ENCODE measurements at places on chromosomes 16 and 17.
A peak's percentile ranks its signal among the peaks of the same experiment; 100 is the strongest.

- DNase-seq, result peak; percentile 9
Observed at GRCh38 chr17:9768381-9768934, 22.9 kb downstream of the DHRS7C start.

DNA sequence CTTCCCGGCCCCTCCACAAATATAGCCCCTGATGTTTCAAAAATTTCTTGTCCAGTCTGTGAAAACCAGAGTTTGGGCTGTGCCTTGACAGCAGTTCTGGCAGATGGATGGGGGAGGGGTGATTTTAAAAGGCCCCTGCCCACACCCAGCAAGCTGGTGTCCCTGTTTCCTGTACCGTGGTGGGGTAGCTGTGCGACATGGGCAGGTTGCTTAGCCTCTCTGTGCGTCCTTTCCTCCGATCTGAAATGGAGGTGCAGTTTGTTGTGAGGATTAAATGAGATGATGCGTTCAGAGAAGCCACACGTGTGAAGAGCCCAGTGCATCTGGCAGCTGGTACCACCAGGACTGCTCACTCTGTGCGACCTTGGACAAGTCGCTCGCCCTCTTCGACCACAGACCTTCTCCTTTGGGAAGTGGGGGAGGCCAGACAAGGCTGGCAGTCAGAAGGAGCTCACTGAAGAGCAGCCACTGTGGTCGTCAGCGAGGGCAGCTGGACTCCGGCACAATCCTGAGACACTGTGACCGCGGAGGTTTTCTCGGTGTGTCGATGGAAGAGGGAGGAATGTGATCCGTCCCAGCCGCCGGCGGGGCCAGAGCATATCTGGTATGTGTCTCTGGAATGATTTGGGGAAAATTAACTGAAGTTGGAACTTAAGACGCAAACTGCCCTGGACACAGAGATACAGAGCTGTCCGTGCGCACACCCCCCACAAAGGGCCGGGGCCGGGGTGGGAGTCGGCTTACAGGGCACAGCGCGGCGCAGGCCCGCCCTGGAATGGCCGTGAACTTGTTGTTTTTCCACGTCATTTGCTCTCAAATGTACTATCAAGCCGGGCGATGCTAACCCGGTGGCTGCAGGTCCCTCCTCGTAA, 721 bp upstream of the WFIKKN2 start:
- DNase-seq, result no peak

GRCh38 chr17:76240461-76241203, at the start of gene RNF157:
TSS of gene RNF157 (minus strand) at chr17:76240493. CDS start at chr17:76240240, 253 bp downstream.
- no peak for DNase-seq

DNA sequence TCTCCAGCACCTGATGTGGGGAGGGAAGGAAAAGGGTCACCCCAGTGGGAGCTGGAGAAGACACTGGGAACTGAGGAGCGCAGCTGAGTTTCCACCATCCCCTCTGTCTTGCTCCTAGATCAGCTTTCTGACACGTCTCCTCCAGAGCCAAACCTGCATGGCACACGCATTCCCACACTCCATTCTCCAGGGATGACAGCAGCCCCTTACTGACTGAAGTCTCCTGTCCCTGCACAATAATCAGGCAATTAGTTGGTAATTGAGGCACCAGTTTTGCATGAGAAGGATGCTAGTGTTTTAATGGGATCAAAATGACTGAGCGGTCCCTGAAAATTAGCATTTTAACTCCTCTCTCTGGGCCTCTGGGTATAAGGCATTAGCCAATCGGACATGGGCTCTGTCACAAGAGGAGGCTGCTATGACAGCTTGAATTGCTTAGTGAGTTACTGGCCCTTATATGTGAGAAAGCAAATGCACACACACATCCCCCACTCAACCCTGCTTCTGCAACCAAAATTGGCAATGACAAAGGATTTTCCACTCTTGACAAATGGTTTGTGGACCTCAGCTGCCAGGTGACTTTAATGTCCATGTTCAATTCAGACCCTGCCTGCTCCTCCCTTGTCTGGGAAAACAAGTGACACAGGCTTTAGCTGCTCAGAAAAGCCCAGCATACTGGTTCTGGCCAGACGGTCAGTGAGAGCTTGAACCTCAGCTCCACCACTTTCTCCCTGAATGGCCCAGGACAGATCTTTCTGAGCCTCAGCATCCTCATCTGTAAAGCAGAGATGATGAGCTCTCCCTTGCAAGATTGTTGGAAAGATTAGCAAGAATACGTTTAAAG, 57.2 kb upstream of the SREBF1 start:
- DNase-seq, result no peak

DNA sequence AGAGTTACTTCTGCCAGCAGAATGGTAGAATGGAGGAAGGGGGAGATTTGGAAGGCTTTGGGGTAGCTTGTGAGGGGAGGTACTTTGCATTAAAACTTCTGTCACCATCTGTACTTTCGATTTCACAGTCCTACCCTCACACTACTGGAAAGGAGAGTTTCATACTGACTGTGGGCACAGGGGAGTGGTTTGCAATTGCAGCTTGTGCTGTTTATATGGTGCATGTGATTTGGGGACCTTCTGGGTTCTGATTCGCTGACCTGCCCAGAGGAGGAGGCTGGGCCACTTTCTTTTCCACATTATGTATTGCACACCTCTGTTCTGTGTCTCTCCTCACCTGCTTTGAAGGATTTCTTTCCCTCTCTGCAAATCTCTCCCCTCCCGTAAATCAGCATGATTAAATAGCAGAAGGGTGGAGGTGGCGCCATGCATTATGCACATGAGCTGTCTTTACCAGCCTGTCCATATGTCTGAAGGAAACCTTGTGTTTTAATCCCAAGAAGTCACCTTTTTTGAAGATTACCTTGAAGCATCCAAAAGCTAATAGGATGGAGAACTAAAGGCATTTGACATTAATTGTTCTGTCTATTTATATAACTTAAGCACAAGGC, 90.9 kb downstream of the RBFOX1 start:
- no peak for DNase-seq

DNA sequence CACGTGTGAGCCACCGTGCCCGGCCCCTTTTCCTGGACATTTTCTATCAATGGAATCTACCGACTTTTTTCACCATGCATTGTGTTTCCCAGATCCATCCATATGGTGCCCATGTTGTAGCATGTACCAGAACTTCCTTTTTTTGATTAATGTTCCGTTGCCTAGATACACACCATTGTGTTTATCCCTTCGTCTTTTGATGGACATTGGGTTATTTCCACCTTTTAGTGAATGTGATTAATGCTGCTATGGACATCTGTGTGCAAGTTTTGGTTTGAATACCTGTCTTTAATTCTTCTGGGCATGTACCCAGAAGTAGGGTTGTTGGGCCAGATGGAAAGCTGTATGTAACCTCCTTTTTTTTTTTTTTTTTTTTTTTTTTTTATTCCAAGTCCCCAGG, 79.8 kb downstream of the NT5M start:
- no peak for DNase-seq

- DNase-seq, result no peak
Observed at GRCh38 chr16:7246578-7246977, 86.1 kb upstream of the RBFOX1 start.

DNA sequence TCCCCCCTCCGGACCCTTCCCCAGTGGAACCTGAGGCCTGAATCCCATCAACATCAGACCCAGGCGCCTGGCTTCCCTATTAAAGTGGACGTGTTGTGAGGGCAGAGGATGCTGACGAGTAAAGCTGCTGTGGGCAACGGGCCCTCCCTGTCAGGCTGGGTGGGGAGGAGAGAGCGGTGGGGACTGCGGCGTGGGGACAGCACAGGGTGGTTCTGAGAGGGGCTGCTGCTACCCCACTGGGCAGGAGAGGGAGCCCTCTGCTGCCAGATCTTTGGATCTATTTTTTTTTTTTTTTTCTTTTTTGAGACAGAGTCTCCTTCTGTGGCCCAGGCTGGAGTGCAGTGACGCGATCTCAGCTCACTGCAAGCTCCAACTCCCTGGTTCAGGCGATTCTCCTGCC, 5.9 kb downstream of the CA5A start:
- DNase-seq, result no peak

GRCh38 chr16:8899709-8900317, 17.7 kb downstream of the LITAFD start:
- no peak for DNase-seq

GRCh38 chr16:86219655-86220445, 290.5 kb upstream of the FOXF1 start:
- DNase-seq, result no peak

GRCh38 chr16:5058476-5058875, 7.3 kb downstream of the C16orf89 start:
- DNase-seq, result no peak

DNA sequence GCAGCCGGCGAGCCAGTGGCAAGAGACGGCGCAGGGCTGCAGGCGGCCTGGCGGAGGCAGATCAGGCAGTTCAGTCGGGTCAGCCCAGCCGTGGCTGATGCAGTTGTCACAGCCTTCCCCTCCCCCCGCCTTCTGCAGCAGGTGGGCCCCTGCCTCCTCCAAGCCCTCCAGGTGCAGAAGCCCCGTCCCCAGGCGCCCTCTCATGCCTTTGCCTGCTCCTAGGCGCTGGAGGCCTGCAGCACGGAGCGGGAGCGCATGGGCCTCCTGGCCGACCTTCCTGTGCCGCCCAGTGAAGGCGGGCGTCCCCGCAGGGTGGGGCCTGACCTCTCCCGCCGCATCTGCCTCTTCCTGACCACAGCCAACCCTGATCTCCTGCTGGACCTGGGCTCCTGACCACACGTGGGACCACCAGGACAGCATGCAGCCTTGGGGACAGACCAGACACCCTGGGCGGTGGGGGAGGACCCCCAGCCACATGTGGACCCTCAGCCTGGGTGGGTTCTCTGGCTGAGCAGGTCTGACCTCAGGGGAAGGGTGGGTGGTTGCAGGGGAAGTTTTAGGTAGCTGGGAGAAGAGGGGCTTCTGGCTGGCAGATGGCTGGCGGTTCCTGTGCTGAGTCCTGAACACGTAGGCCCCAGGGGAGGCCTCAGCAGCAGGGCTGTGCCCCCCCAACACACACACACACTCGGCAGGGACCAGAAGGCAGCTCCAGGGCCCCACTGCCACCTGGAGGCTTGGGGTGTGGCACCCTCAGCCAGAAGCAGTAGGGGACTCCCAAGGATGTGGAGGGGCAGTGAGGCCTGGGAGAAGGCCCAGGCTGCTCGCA, 3.1 kb upstream of the MRPS34 start:
- DNase-seq, result no peak

GRCh38 chr17:16013943-16014407, 14.4 kb downstream of the TTC19 start:
- DNase-seq, result peak; percentile 41

GRCh38 chr17:29617125-29617480, 5.6 kb downstream of the CORO6 start:
- DNase-seq, result no peak

- no peak for DNase-seq
Observed at GRCh38 chr17:70519300-70519699, 350.0 kb downstream of the KCNJ2 start.

- no peak for DNase-seq
Observed at GRCh38 chr17:13073018-13073417, 55.2 kb upstream of the ELAC2 start.

- DNase-seq, result no peak
Observed at GRCh38 chr17:38579934-38580333, 25.8 kb downstream of the SRCIN1 start.

DNA sequence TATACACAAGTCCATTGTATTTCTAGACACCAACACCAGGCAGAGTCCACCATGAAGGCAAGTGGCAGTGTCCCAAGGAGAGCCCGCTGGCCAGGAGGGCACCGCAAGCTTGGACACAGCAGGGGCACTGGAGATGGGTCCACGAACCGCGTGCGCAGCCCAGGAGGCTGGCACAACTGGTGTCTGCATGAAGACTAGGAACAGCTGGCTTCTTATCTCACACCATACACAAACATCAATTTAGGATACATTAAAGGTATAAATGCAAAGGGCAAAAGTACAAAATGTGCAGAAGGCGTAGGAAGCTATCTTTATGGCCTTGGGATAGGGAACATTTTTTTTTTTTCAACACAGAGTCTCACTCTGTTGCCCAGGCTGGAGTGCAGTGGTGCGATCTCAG, 52.4 kb downstream of the ANKRD11 start:
- no peak for DNase-seq

- DNase-seq, result no peak
Observed at GRCh38 chr16:69555437-69555836, 10.3 kb upstream of the NFAT5 start.

GRCh38 chr16:78195797-78196196, 96.3 kb downstream of the WWOX start:
- no peak for DNase-seq

GRCh38 chr16:84673203-84673535, 24.9 kb downstream of the KLHL36 start:
- DNase-seq, result no peak

GRCh38 chr17:55845385-55845784, 94.5 kb downstream of the PCTP start:
- peak; percentile 18 for DNase-seq

- DNase-seq, result no peak
Observed at GRCh38 chr16:68072038-68072695, 13.0 kb upstream of the NFATC3 start.

- no peak for DNase-seq
Observed at GRCh38 chr17:49878931-49879904, 31.3 kb upstream of the TAC4 start.

DNA sequence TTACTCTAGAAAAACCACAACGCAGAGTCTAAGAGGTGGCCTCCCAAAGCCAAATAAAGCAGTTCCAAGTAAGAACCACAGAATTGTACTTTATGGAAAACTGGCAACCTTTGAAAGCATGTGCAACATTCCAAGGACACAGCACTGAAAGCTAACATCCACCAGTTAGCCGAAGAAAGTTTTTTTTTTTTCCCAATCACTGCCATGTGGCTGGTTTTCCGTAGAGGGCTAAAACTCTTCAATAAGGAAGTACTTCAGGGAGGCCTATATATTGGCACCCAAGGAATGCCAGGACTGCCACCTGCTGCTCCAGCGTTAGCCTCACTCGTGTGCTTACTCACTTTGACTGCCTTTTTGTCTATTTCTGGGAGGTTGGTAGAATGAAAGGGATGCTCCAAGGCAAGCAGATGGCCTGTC, 25.2 kb downstream of the CEP95 start:
- peak; percentile 10 for DNase-seq

GRCh38 chr17:40553694-40554534, 11.4 kb downstream of the CCR7 start:
- DNase-seq, result no peak

DNA sequence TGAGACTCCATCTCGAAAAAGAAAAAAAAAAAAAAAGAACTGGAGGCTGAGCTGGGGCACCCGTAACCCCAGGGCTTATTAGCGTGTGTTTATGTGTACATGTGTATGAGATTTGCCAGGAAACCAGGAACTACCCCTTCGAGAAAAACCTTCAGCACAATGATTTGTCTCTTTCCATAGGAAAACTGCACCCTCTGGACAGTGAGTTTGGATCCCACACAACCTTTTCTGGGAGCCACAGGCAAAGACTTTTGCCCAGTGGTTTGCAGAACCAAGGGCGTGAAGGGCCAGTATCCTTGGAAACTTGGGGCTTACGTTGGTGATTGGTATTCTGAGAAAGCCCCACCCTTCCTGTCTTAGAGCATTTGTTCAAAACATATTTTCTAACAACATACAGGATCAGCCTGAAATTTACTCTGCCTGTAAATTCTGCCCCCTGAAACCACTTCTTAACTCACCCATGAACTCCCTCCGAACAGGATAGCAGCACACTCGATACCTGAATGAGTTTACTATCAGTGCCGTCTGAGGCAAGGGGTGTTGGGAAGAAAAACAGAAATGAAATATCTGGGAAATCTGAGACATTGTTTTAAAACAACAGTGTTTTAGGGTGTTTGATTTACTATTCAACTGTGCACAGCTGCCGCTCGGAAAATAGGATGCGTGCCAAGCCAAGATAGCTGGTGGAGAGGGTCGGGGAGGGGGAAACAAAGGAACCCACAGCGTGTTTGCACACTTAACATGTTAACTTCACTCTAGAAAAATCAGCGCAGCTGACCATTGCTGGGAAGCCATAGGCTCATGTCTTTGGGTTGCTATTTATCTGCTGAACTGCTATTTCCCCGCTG, 40.2 kb upstream of the MAF start:
- no peak for DNase-seq
